Neuronal stem cell (in vitro differentiated cells): ENCODE measurements at places on chromosomes 12 and 14.

DNA sequence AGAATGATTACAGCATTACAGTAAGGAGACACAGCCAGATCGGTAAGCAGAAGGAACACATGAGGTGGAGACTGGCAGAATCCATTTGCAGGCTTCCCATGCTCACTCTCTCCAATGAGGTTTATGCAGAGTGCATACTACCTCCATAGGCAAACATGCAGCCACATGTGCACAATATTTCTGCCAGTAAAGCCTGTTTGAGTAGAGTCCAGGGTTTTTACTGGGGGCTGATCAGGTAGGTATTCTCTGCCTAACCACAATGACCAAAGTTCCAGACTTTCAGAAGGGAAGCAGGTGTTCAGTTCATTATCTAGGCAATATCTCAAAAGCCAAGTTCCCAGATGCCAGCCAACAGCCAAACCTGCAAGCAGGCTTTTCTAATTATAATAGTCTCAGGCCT lies 31.1 kb downstream of the INTS13 start:
- no peak for DNase-seq

- no peak for DNase-seq
Observed at GRCh38 chr12:54240971-54241588, 38.8 kb downstream of the CBX5 start.

GRCh38 chr14:31070431-31070830 lies 44.3 kb upstream of the STRN3 start:
- DNase-seq = no peak

- no peak for DNase-seq
Observed at GRCh38 chr12:82910246-82910893, 223.7 kb downstream of the TMTC2 start.

- DNase-seq = no peak
Observed at GRCh38 chr14:85822236-85822635, 292.3 kb downstream of the FLRT2 start.

- DNase-seq = no peak
Observed at GRCh38 chr14:31879661-31880348, 197.3 kb upstream of the ARHGAP5 start.

GRCh38 chr14:72640911-72641485 lies 252.9 kb downstream of the DPF3 start:
- no peak for DNase-seq

GRCh38 chr14:61033054-61033453 lies 52.0 kb downstream of the SLC38A6 start:
- DNase-seq = no peak

DNA sequence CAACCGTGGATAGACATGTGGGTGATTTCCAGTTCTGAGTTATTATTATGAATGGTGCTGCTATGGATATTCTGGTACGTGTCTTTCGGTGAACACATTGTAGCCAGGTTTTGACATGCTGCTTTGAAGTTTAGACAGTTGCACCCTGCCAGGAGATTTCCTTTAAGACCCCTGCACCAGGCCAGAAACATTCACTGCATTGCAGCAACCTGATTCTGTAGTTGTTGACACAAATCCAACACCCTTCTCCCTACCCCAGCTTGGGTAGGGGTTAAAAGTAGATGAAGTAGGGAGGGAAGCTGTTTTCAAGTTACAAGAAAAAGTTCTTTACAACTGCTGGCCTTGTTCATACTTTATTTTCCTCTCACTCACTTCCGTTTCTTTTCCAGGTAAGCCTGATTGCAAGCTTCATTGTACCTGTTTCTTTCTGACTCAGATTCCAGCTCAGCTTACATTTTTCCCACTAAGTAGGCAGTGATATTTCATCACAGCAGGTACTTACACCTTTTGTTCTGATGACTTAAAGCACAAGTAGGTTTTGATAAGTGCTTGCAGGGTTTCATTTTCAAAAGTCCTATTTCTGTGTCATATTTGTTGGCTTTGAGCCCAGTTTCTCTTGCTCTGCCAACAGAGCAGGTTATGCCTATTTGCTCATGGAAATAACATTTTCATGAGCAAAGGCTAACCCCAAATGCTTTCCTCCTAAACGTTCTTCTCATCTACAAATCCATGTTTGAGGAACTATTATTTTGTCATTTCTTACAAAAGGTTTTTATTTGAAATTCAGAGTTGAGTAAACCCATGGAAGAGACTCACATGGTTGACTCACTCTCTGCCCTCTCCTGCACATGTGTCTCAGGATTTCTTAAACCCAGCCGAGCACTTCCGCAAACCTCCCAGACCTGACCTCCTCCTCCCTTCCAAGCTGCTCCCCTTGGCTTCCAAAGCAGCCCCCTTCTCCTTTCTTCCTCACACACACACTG lies 12.1 kb upstream of the LTA4H start:
- no peak for DNase-seq

DNA sequence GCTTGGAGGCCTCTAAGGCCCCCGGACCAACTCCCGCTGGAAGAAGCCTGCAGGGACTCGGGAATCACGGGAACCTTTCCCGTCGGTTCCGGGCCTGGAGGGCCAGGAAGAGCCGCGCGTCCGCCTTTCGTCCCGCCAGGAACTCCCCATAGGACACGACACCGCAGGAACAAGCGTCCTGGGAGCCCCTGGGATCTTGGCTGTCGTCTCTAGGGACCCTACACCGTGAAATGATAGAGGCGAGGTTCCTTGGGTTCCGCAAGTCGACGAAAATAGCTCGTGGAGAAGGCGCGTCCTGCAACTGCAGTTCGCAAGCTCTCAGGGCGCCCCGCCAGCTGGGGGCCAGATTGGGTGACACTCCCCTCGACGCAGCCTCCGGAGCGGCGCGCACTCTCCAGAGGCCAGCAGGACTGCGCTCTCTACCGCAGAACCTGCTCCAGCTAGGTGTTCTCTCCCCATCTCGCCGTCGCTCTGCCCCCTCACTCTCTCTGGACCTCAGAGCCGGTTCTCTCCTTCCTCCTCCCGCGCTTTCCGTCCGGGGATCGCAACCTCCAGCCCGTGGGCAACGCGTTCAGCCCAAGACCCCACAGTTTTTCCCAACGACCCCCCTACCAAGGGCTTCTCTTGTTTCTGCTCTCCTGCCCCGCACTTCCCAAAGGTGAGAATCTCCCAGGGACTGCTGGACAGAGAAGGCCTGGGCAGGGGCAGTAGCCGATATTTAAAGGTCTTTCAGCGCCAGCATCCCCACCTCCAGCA lies 776 bp downstream of the BMP4 start:
- DNase-seq = no peak

- no peak for DNase-seq
Observed at GRCh38 chr14:65462411-65462810, 49.9 kb downstream of the FUT8 start.

GRCh38 chr12:57230381-57231155 lies 1.1 kb downstream of the SHMT2 start:
- no peak for DNase-seq

GRCh38 chr14:56087671-56088471 lies 30.3 kb upstream of the PELI2 start:
- DNase-seq = no peak

- DNase-seq = peak; percentile 50
Observed at GRCh38 chr12:6370994-6371754, 4.2 kb downstream of the SCNN1A start.

DNA sequence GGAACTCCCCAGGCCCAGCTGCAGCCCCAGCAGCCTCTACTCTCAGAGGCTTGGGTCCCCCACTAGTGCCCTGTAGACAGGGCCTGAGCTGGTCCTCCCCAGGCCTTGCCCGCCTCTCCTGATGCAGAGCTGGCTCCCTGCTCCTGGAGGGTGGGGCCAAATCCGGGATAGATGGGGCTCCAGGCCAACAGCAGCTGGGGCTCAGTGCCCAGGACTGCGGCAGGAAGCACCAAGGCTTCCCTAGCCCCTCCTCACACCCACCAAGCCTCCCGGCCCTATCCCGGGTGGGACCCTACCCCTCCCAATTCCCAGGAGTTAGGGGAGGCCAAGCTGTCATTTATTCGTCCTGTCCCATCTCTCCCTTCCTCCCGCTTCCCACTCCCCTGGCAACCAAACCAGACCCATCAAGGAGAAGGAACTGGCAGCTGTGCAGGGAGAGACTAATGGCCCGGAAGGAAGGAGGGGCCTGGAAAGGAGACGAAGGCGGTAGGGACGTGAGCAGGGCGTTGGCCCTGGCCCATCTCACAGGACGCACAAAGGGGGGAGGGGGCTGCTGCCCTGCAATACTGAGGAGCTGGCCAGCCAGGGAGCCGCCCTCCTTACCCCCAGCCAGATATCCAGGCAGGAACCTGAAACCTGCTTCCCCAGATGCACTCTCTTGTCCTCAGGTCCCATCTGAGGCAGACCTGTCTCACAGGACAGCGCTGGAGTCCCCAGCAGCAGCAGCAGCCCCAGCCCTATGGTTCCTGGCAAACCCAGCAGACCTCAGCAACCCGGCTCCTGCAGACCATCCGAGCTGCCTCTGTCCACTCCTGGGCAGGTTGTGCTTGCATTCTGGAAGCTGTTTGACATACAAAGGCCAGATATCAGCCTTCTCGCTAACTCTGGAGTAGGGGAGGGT lies 1.6 kb upstream of the PRPH start:
- DNase-seq = no peak

GRCh38 chr14:99703381-99703780 lies 19.3 kb downstream of the CYP46A1 start:
- no peak for DNase-seq

GRCh38 chr14:80425686-80426085 lies 214.4 kb upstream of the DIO2 start:
- DNase-seq = no peak

- no peak for DNase-seq
Observed at GRCh38 chr12:31618228-31619025, 27.5 kb upstream of the DENND5B start.

- DNase-seq = no peak
Observed at GRCh38 chr14:94005324-94006073, 8.4 kb downstream of the CCDC197 start.

DNA sequence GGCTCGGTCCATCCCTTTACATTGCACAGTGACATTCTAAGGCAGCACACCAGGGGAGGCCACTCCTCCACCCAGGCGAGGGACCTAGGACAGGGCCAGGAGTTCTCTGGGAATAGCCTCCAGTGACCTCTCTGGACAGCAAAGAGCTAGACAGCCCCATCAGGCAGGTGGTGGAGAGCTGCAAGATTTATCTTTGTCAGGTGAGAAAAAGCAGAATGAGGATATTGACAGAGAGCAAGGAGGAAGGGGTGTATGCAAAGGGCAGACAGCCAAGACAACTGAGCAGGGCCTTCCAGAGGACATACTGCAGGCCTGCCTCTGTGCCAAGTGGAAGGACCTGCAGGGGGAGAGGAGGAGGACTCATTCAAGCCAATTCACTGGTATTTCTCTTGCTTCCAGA lies 112.4 kb upstream of the MAX start:
- no peak for DNase-seq

DNA sequence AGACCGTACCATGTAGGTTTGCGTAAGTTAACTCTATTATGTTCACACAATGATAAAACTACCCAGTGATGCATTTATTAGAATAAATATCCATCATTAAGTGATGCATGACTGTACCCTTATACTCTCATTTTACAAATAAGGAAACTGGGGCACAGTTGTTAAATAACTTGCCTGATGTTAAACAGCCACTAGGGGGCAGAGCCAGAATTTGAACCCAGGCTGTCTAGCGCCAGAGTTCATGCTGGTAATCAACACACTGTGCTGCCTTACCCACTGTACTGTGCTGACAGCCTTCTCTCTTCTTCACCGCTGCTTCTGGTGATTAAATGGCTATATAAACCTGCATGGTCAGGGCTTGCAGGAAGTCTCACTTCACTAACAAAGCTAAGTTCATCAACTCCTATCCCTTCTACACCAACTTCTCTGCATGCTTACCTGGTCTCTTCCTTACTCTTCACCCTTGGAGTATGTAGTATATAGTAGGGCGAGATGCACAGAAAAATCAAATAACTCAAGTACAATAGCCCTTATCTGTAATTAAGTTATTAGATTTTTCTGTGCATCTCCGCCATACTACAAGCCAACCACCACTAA lies 43.6 kb upstream of the APPL2 start:
- peak; percentile 9 for DNase-seq

GRCh38 chr12:104738331-104738730 lies 219.8 kb downstream of the SLC41A2 start:
- DNase-seq = no peak

GRCh38 chr12:78189656-78190055 lies 359.0 kb downstream of the NAV3 start:
- DNase-seq = no peak

- DNase-seq = no peak
Observed at GRCh38 chr12:131773582-131774221, 54.5 kb upstream of the MMP17 start.

DNA sequence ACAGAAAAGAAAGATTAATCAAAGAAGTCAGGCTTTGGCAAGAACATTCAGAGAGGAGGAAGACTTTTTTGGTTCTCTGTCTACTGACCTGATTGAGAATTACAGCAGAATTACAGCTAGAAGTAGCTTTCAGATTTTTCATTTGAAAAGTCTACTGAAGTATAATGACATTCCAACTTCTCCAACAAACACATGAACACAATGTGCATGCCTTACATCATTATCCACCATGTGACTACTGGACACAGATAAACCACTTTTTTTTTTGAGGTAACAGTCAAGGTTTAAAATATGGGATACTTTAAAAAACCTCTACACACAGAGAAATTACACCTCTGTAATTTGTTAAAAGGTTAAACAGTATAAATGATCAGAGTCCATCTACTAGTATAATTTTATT lies 12.3 kb downstream of the BTBD7 start:
- DNase-seq = no peak

DNA sequence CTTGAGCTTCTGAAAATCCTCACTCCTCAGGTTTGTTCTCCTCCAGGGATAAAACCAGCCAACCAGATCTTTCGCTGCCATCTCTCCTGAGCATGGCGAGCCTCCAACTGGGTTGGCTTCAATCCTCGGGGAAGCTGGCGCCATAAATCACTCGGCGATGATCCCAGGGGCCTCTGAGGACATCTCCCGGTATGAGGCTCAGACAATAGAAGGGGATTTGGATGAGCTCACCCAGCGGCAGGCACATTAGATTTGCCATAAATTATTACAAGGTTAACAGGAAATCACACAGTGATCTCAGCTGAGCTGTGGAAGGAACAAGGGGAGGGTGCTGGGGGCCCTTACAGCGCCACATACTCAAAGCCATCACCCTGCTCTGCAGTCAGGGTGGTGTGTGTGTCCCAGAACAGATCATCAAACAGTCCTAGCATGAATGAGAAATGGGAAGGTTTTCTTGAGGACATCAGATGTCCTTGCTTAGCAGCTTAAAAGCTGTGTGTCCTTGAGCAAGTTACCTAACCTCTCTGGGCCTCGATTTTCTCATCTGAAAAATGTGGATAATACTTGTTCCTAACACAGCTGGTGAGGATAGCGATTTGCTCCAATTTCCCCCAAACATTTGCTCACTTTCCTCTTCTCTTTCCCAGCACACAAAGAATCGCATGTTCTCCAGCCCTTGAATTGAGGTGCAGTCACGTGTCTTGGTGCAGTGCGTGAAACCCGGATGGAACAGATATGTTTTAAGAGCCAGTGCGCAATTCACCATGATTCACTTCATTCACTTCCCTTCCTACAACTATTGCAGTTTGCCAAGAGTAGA lies 142.8 kb downstream of the SCARB1 start:
- DNase-seq = no peak

DNA sequence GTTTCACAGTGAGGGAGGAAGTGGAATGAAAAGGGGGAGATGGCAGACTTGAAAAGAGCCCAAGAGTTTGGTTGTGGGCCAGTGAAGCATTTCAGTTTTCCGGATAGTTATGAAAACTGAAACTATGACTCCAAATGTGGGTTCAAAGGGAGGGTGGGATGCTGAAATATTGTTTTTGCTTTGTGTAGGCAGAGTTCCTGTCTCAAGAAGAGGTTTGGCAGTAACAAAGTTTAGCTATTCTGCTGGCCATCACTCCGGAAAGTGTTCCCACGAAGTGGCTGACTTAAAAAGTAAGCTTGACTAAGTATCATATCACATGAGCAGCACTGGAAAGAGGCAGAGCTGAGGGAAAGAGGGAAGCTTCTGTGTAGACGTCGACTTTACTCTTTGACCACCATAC lies 85.2 kb downstream of the CAND1 start:
- no peak for DNase-seq
